Femur (tissue), 1 donor: ENCODE measurements at places on chromosomes 6 and 20.

GRCh38 chr20:49320460-49320859, 42.6 kb upstream of the ZNFX1 start:
- no peak for DNase-seq

GRCh38 chr6:154549179-154549578, 38.7 kb upstream of the CNKSR3 start:
- DNase-seq, result no peak

DNA sequence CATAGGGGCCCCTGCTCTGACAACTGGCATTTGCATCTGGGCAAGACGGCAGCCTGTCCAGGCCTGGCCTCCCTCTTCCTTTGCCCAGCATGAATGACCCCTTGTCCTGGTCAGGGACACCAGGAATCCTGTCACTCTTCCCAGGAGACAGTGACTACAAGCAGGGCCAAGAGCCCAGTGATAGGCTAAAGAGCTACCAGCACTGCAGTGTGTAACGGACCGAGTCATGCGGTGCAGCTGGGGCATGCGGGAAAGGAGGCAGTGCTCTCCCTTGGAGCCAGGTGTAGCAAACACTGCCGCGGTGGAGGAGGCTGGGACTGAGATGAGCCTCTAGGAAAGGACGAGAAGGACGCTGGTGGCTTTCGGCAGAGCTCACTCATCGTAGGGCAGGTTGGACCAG, 38.7 kb upstream of the DSP start:
- DNase-seq, result no peak

DNA sequence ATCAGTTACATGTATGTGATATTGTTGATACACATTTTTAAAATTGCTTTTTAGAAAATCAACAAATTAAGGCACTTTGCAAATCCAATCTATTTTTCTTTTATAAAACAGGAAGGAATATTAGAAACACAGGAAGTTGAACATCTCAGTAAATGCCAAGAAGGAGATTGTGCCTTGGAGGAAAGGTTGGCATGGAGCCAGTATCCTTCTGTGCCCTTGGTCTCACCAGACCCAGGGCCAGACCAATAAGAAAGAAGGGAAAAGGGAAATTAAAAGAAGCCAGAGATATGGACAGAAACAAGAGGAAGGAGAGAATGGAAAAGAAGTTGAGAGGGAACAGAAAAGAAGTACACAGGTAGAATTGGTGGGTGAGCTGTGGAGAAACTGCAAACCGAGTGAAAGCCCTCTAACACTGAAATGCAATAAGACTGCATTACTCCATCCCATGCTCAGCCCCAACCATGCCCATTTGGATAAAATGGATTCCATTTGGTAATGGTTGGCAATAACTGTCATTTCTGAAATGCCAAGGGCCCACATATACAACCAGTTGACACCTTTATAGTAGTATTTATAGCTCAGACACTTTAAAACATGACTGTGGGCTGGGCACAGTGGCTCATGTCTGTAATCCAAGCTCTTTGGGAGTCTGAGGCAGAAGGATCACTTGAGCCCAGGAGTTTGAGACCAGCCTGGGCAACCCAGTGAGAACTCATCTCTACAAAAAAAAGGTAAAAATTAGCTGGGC, 133.8 kb downstream of the GMPR start:
- DNase-seq, result no peak

- DNase-seq, result no peak
Measured at GRCh38 chr6:37799263-37799644, 20.3 kb upstream of the ZFAND3 start.

GRCh38 chr20:34896086-34896621, 19.7 kb downstream of the ACSS2 start:
- DNase-seq, result no peak

DNA sequence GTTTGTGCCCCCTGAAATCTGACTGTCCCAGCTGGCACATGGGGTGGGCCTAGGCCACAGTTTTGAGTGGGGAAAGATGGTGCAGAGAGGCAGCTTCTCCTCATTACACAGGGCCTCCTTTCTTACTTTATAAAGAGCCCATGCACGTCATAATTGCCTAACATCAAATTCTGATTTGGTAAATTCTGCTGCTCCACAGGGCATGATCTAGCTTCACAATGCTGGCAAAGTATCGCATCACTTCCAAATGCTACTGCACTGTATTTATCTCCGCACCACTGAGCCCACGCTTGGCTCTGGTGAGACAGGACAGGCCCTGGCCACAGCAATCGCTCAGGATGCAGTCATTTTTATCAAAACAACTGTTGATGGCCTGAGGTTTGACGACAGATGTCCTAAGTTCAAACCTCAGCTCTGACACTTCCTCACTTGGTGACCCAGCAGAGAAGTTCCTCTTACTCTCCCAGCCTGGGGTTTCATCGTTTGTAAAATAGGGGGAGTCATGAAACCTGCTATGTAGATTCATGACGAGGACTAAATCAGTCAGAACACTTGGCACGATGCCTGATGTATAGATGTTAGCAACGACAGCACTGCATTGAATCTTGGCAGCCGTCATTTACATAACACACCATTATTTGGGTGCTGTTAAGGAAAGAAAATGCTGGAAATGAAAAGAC, 187.9 kb downstream of the TTLL2 start:
- DNase-seq, result no peak

GRCh38 chr6:62805431-62805830, 405.8 kb upstream of the FKBP1C start:
- no peak for DNase-seq

GRCh38 chr20:52993076-52993475, 20.9 kb downstream of the TSHZ2 start:
- DNase-seq, result peak; percentile 47

GRCh38 chr6:118649918-118650581, 1.3 kb downstream of the CEP85L start:
- no peak for DNase-seq

- DNase-seq, result no peak
Measured at GRCh38 chr20:15139522-15139921, 802.1 kb upstream of the FLRT3 start.

DNA sequence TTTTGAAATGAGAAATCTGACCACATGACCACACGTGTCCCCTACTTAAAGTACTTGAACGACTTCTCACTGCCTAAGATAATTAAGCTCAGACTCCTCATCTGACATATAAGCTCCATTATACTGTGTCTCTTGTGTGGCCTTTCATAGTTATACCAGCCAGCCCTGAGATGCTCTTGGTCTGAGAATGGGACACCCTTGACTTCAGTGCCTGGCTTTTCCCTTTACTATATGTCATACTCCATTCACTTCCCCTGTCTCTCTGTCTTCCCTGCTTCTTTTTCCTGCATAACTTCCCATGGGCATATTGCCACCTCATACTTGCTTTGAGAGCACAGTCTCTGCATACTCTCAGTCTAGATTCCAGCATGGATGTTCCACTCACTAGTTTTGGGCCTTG, 53.4 kb upstream of the TINAG start:
- DNase-seq, result no peak

- peak; percentile 37 for DNase-seq
Measured at GRCh38 chr20:63536241-63536977, 767 bp downstream of the PTK6 start.

- no peak for DNase-seq
Measured at GRCh38 chr20:1472556-1473245, 6.1 kb upstream of the NSFL1C start.

DNA sequence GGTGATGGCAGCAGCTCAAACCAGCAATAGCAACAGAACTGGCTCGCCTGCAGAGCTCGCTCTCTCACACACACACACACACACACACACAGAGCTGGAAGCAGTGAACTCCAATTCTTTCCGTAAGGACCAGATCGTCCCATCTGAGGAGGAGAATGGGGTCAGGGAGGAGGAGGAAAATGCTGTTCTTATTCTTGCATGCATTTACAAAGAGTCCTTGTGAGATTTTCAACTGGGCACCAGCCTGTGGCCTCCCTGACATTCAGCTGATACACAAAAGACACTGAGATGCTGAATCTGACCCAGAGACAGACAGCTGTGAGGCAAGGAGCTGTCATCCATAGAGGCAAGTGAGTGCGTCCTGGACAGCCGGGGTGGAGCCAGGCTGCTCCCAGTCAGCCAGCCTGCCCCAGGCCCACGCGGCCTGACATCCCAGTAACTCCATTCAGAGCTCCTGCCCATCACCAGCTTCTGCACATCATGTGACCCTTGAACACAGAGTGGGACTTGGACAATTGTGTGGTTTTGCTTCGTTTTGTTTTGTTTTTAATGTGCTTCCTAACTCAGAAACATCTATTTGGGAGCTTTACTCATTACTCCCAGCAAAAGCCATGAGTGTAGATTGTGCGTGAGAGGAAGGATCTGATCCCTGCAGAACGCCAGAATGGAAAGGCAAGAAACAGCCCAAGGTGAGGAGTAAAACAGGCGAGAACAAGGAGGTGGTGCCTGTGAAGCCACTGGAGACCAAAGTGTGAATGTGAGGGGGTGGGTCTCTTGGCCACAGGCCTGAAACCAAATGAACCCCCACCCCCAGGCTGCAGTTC, 2.1 kb downstream of the SERPINB9 start:
- peak; percentile 56 for DNase-seq

GRCh38 chr6:97626671-97627441, 343.8 kb upstream of the MMS22L start:
- peak; percentile 32 for DNase-seq

GRCh38 chr6:116941727-116942126, 64.7 kb downstream of the RFX6 start:
- DNase-seq, result no peak

- DNase-seq, result no peak
Measured at GRCh38 chr20:46150943-46151342, 32.8 kb downstream of the CD40 start.

DNA sequence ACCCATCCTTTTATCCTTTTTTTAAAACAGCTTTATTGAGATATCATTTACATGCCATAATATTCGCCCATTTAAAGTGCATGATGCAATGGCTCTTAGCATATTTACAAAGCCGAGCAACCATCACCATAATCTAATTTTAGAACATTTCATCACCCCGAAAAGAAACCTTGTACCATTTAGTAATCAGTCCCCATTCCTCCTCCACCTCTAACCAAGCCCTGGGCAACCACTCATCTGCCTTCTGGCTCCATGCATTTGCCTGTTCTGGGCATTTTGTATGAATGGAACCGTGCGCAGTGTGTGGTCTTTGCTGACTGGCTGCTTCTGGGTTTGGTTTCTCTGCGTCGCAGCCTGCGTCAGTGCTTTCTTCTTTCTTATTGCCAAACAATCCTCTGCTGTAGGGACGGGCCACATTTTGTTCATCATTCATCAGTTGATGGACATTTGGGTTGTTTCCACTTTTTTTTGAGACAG, 10.2 kb upstream of the EEF1A2 start:
- DNase-seq, result no peak

GRCh38 chr20:62755817-62756724, 40.2 kb upstream of the MRGBP start:
- DNase-seq, result no peak

- no peak for DNase-seq
Measured at GRCh38 chr6:41790045-41790444, 2.6 kb downstream of the TOMM6 start.

- no peak for DNase-seq
Measured at GRCh38 chr6:96110878-96111277, 95.1 kb downstream of the FUT9 start.

GRCh38 chr6:138370631-138371451, 6.9 kb upstream of the SMIM28 start:
- DNase-seq, result no peak

- DNase-seq, result peak; percentile 64
Measured at GRCh38 chr6:52557389-52558265, 19.2 kb downstream of the TRAM2 start.

DNA sequence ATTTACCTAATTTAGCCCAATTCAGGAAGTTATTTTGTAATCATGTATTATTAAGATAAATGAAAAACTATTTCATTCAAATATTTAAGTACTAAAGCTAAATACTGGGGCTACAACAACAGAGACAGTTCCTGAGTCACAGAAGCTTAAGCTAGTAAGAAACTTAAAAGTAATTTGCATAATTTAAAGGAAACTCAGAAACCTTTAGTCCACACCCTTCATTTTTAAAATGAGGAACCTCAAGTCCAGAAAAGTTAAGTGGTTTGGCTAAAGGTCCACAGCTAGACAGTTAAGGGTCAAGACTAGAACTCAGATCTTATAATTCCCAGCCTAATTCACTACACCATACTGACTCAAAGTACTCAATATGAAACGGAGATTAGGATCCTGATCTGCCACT, 7.2 kb downstream of the LMBRD1 start:
- DNase-seq, result no peak

DNA sequence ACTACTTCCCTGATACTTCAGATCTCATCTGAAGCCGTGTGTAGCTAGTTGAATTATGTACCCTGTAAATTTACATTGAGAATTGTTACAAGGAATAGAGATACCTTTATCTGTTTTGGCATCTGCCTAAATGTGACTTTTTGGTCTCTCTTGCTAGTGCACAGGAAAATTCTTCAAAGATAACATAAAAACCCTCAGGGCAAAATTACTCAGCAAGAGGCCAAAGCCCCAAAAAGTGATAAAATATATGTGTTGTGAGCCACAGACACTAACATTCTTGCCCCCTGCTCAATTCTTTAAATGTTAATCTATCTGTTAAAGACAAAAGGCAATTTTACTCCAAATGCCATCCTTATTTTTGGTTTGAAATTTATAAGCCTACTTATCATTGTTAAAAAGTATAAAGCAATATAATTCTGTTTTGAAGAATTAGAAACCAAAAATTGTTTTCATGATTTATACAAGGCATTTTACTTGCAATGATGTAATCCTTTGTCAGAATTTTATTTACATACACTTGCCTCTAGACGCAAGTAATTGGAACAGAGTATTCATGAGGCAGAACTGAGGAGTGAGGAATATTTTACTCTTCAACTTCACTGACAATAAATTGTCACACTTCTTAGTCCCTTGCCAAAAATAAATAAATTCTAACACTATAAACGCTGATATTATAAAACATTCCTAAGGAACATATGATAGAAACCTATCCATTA, 186.2 kb downstream of the EPM2A start:
- DNase-seq, result no peak

- DNase-seq, result no peak
Measured at GRCh38 chr6:38234934-38235682, 404.6 kb downstream of the BTBD9 start.

DNA sequence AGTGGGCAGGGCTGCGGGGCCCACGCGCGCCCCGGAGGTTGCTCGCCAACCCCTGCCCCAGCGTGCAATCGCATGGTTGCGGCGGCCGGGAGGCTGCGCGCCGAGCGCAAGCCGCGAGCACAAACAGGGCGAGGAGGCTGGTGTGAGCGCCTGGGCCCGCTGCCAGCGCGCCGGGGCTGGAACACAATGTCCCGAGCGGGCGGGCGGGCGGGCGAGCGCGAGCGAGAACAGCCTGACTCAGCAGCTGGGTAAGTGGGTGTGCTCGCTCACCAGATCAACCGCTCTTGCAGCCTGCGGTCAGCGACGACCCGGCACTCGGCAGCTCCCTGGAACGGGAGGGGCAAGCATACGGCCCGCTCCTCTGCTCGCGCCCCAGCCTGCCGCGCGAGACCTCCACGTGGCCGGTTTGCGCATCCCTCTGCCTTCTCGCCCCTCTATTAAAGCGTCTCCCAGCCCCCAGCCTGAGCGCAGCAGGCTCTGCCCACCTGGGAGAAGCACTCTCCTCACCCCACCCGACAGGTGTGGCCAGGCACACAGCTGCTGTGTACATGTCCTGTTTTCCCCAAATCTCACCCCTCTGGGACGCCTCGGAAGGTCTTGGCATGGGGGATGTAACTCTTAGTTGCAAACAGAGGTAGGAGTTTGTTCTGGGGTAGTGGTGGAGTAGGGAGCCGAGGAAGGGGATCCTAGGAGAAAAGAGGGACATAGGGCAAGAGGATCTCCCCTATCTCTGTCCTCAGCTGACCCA, 8.7 kb upstream of the ARMC12 start:
- peak; percentile 94 for DNase-seq
